Mesothelial cell of epicardium (in vitro differentiated cells): ENCODE measurements at places on chromosomes 1 and 21.

- DNase-seq = no peak
Measured at GRCh38 chr21:44067011-44067839, 40.0 kb upstream of the PWP2 start.

DNA sequence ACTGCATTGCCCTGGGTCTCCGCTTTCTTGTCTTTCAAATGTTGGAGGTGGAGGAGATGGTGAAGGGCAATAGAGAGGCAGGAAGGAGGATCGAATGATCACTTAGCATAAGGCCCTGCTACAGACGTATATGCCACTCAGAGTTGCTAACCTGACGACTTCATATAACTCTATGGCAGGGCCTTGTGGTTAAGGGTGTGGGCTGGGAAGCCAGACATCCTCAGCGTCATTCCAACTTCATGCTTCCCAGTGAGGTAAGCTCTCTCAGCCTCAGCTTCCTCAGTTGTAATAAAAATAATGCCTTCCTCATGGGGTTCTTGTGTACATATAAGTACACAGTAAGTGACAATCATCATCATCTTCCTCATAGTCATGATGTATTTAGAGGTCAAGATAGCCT, 54.6 kb downstream of the CASQ2 start:
- no peak for DNase-seq

DNA sequence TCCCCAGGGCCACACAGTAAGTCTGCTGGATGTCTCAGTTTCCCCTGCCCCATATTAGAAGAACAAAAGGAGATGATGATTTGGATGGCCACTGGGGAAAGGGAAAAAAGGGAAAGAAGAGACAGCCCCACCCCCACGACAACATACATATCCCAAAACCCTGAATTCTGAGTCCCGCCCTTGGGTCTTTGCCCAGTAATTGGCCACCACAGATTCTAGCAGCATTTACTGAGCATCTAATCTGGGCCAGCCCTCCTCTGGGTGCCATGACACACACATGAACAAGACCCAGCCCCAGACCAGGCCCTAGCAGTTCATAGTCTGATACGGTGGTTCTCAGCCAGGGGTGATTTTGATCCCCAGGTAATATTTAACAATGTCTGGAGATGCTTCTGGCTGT, 5.2 kb upstream of the TTC4 start:
- no peak for DNase-seq

- no peak for DNase-seq
Measured at GRCh38 chr1:219152751-219153150, 20.9 kb upstream of the LYPLAL1 start.
